ENCODE measurements at places on chromosomes 4 and X. TPM values are rescaled to one million over a fixed set of nuclear protein-coding genes. Genes with fewer than 3 reads are reported as not detected.

GRCh38 chrX:126770179-126770578 is 49.4 kb upstream of the PRR32 start:
- DNase-seq = peak; percentile 15

GRCh38 chr4:175767150-175767549 is 44.9 kb downstream of the GPM6A start:
- no peak for DNase-seq

- DNase-seq = no peak
These were observed 349.9 kb upstream of the KLF3 start for GRCh38 chr4:38313999-38314561.

The ANKRD17 gene
- polyA plus RNA-seq = 9.9 TPM
